ENCODE measurements at places on chromosomes 13 and 19. TPM values are rescaled to one million over a fixed set of nuclear protein-coding genes. Genes with fewer than 3 reads are reported as not detected.

The RFC3 gene
- total RNA-seq, result 1.1 TPM

The NAT14 gene
- 15.1 TPM for total RNA-seq

The CBARP gene
- 1.1 TPM for total RNA-seq

The EFNA2 gene
- total RNA-seq, result not detected

The DCT gene
- 0.12 TPM for total RNA-seq

The SYNE4 gene
- total RNA-seq, result 0.08 TPM

The KLF1 gene
- total RNA-seq, result 0.12 TPM

The ARGLU1 gene
- 27.2 TPM for total RNA-seq

The JAK3 gene
- 1.3 TPM for total RNA-seq

The FOXO1 gene
- total RNA-seq, result 1.9 TPM

The FUT1 gene
- total RNA-seq, result under 0.01 TPM

The IGSF23 gene
- 0.08 TPM for total RNA-seq

The SIAH3 gene
- not detected for total RNA-seq

The KLK14 gene
- total RNA-seq, result not detected

The LRRC63 gene
- total RNA-seq, result under 0.01 TPM

The KASH5 gene
- not detected for total RNA-seq

The IL17D gene
- total RNA-seq, result 0.59 TPM

Measured in smooth muscle cell of the coronary artery (primary cell).